Activated CD4-positive, alpha-beta T cell treated with anti-CD3 and anti-CD28 coated beads, Interleukin-2, amount 10 ng/mL, durations not matched to agents 7 days and 5 days (primary cell): ENCODE measurements at places on chromosomes 3 and 15. TPM values are rescaled to one million over a fixed set of nuclear protein-coding genes. Genes with fewer than 3 reads are reported as not detected.

GRCh38 chr3:183330881-183331280 lies 77.8 kb downstream of the B3GNT5 start:
- no peaks in the 10 kb centered on the region for H3K27me3 ChIP-seq
- peaks cover 17% of the 10 kb centered on the region for H3K4me1 ChIP-seq
- no peak overlapping the region for H3K27ac ChIP-seq
- H3K36me3 ChIP-seq = no peaks in the 10 kb centered on the region
- no peak for DNase-seq

- H3K36me3 ChIP-seq = peaks cover 2% of the 10 kb centered on the region
- peaks cover 20% of the 10 kb centered on the region for H3K4me1 ChIP-seq
- no peak for DNase-seq
- peak overlapping the region; percentile 66 for H3K4me3 ChIP-seq
These were observed 646 bp upstream of the SLC35G2 start for GRCh38 chr3:136818191-136818768.

DNA sequence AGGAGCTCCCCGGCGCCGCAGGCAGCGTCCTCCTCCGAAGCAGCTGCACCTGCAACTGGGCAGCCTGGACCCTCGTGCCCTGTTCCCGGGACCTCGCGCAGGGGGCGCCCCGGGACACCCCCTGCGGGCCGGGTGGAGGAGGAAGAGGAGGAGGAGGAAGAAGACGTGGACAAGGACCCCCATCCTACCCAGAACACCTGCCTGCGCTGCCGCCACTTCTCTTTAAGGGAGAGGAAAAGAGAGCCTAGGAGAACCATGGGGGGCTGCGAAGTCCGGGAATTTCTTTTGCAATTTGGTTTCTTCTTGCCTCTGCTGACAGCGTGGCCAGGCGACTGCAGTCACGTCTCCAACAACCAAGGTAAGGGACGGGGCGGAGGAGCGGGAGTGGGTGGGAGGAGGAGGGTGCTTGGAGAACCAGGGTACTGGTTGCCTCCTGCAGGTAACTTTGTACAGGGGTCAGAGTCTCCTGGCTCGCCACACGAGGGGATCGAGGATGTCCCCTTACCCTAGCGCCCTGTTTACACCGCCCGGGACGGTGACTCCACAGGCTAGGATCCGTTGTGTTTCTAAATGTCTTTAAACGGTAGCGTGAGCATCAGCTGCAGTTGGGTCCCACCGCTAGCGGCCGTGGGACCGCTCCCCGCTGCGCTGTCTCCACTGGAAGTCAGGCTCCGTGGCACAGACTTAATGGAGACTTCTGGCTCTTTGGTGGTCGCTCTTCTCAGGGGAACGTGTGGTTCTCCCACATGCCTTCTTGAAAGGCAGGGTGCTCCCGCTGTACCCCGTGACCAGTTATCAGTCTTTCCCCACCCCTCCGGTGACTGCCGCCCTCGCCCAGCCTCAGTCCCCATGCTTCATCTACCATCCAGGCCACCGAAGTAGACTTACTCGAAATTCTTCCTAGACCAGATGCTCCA lies 515 bp downstream of the EPHA6 start:
- DNase-seq = no peak
- peaks cover 37% of the 10 kb centered on the region for H3K27me3 ChIP-seq
- no peak overlapping the region for H3K27ac ChIP-seq
- no peak overlapping the region for H3K4me3 ChIP-seq

GRCh38 chr15:36925653-36926426 lies 174.5 kb downstream of the MEIS2 start:
- no peak overlapping the region for H3K4me3 ChIP-seq
- no peak for DNase-seq
- H3K36me3 ChIP-seq = no peaks in the 10 kb centered on the region
- no peak overlapping the region for H3K27ac ChIP-seq
- peaks cover 2% of the 10 kb centered on the region for H3K27me3 ChIP-seq

- H3K27me3 ChIP-seq = no peaks in the 10 kb centered on the region
- DNase-seq = no peak
- no peaks in the 10 kb centered on the region for H3K36me3 ChIP-seq
- no peak overlapping the region for H3K4me3 ChIP-seq
These were observed 103.4 kb downstream of the LSAMP start for GRCh38 chr3:116341899-116342298.

DNA sequence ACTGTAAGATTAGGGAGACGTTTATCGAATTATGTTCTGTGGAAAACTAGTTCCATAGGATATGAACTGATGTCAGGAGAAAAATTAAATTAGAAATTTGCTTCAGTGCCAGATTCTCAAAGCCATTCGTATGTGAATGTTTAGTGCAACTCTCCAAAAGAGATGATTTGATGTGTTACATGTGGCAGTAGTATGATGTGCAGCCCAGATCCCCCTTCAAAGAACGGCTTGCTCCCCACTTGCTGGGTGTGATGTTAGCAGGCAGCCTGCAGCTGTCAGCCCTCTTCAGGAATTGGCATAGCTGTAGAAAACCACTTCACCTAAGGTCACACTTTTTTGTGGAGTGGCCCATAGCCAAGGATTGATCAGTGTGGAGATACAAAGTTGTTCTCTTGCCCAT lies 127.0 kb upstream of the CCDC54 start:
- DNase-seq = no peak
- peaks cover 11% of the 10 kb centered on the region for H3K27me3 ChIP-seq
- no peaks in the 10 kb centered on the region for H3K36me3 ChIP-seq
- H3K4me3 ChIP-seq = no peak overlapping the region

- H3K4me1 ChIP-seq = peaks cover 2% of the 10 kb centered on the region
- no peak overlapping the region for H3K4me3 ChIP-seq
- no peak for DNase-seq
- no peak overlapping the region for H3K27ac ChIP-seq
- no peaks in the 10 kb centered on the region for H3K27me3 ChIP-seq
These were observed 82.9 kb upstream of the PXYLP1 start for GRCh38 chr3:141148770-141149169.

Gene GPR87
- total RNA-seq = 0.22 TPM

GRCh38 chr3:38519651-38520050 lies 23.5 kb downstream of the EXOG start:
- H3K27me3 ChIP-seq = no peaks in the 10 kb centered on the region
- H3K36me3 ChIP-seq = peaks cover 37% of the 10 kb centered on the region
- H3K4me3 ChIP-seq = peak overlapping the region; percentile 52
- DNase-seq = peak; percentile 68
- H3K4me1 ChIP-seq = peaks cover 35% of the 10 kb centered on the region
- peak overlapping the region; percentile 85 for H3K27ac ChIP-seq

- peaks cover 10% of the 10 kb centered on the region for H3K27me3 ChIP-seq
- no peak for DNase-seq
- H3K36me3 ChIP-seq = no peaks in the 10 kb centered on the region
- no peaks in the 10 kb centered on the region for H3K4me1 ChIP-seq
- no peak overlapping the region for H3K27ac ChIP-seq
These were observed 187.6 kb upstream of the CTDSPL start for GRCh38 chr3:37674111-37674510.

Gene PLCD1
- 21.2 TPM for total RNA-seq

DNA sequence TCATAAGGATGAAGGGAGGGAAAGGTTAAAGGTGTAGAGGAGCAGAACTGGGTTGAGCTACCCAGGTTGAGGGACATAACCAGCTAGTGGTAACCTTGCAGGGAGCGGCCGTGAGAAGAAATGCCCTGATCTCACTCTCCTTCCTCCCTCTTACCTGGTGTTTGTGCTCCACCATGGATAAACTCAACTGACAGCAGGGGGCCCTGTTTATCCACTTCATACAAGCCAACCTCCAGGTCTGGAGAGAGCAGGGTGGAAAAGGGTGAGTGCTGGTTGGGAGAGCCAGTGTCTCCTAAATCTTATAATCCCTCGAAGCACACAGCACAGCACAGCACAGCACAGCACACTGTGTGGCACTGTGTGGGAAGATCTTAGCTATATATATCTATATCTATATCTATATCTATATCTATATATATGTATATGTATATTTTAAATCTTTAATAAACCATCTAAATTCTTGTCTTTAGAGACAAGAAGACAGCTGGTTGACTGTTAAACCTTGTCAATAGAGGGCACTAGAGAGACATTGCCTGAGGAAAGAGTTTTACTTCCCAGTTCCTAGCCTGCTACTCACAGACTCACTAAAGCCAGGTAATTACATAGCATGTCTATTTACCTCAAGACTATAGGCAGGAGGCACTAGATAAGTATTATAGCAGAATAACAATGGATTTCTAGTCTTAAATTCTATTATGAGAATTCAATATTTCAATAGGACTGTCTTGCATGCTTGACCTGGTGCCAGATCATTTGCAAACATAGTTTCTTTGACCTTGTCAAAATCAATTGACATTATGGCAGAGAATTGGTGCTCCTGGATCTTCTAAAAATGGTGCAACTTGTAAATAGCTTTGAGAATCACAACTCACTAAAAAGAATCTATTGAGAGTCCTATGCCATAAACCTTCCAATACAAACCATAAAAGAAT lies 21.7 kb upstream of the FMN1 start:
- no peak for DNase-seq
- no peaks in the 10 kb centered on the region for H3K4me1 ChIP-seq

Gene ADPRH
- total RNA-seq = 1.4 TPM

- no peak overlapping the region for H3K27ac ChIP-seq
- peaks cover 17% of the 10 kb centered on the region for H3K4me1 ChIP-seq
- H3K36me3 ChIP-seq = no peaks in the 10 kb centered on the region
- DNase-seq = no peak
These were observed 202.2 kb downstream of the TIGIT start for GRCh38 chr3:114496021-114496434.
